ENCODE measurements at places on chromosomes 2 and 18.

- DNase-seq: no peak
Measured at GRCh38 chr2:227163998-227164762, at the start of the genes COL4A3 and COL4A4. Gene COL4A3, plus strand, starts transcription at chr2:227164624. Its CDS starts 103 bp downstream, at chr2:227164727. Gene COL4A4, minus strand, starts transcription at chr2:227164205. Its CDS starts 16,722 bp downstream, at chr2:227147483.

DNA sequence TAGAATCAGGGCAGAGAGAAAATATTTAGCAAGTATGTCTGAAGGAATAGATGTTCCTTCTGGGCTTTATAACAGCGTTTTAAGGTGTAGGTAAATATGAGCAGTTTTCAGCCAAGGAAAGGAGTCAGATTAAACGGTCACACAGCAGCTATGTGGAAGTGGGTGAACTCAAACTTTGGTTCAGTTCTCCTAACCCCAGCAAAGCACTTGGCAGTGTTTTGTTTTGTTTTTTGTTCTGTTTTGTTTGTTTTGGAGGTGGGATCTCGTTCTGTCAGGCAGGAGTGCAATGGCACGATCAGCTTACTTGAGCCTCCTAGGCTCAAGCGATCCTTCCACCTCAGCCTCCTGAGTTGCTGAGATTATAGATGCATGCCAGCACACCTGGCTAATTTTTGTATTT, 24.6 kb downstream of the TANC1 start:
- DNase-seq: no peak

- no peak for DNase-seq
Measured at GRCh38 chr2:64655018-64655664, 1.4 kb upstream of the SERTAD2 start.

- no peak for DNase-seq
Measured at GRCh38 chr2:138059487-138060300, 95.4 kb downstream of the HNMT start.

DNA sequence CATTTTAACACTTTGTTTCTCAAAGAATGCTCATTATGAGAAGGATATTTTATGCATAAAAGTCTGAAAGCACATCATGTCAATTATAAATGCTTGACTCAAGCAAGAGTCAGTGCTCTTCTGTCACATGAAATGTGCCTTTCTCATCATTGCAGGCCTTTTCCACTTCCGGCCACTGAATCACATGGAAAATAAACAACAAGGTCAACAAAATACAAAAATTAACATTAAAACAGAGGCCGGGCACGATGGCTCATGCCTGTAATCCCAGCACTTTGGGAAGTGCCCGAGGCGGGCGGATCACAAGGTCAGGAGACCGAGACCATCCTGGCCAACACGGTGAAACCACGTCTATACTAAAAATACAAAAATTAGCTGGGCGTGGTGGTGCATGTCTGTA, 480.6 kb downstream of the SPAG16 start:
- DNase-seq: no peak

DNA sequence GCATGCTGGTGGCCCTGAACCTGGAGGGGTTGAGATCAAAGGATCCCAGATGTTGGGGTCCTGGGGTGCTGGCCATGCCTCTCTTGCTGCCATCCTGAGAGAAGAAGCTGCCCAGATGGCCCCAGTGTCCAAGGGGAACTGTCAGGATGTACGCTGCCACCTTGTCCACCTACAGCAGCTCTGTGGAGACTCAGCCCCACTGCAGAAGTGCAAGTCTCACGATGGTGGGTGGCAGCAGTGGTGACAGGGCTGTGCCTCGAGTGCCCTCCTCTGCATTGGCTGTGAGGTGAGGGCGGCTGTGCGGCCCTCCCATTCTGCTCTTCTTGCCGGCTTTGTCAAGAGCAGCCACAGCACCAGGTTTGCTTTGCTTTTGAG, 24.7 kb downstream of the ODC1 start:
- DNase-seq: no peak

DNA sequence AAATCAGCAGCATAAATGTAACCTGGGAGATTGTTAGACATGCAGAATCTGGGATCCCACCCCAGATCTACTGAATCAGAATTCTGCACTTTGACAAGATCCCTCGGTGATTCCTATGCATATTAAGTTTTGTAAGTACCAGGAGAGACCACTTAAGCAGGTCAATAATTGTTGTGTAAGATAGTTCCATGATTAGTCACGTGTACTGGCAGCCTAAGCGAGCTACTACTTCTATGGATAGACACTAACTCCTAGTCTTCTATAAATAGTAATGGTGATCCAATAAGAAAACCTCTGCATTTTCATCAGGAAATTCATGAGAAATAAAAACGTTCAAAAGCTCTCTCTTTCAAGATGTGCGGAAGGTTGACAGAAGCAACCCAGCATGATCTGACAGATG, 988.2 kb upstream of the CHAC2 start:
- no peak for DNase-seq

GRCh38 chr2:237223201-237223861, 137.6 kb downstream of the COPS8 start:
- DNase-seq: no peak

DNA sequence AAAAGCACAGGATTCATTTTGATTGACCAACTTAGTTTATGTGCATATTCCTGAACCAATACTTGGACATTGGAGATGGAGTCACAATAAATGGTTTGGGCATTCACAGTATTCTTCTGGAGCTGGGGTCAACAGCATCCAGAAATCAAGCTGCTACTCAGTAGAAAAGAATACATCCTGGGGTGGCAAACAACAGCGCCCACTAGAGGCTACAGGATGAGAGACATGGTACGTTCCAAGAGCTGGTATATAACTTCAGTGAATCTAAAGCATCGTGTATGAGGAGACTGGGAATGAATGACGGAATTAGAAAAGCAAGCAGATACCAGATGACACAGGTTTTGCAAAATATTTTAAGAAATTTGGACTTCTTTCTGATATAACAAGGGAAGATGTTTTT, 142.9 kb upstream of the FIGN start:
- DNase-seq: no peak

GRCh38 chr18:30254331-30254730, 788.2 kb downstream of the DSC3 start:
- DNase-seq: no peak

DNA sequence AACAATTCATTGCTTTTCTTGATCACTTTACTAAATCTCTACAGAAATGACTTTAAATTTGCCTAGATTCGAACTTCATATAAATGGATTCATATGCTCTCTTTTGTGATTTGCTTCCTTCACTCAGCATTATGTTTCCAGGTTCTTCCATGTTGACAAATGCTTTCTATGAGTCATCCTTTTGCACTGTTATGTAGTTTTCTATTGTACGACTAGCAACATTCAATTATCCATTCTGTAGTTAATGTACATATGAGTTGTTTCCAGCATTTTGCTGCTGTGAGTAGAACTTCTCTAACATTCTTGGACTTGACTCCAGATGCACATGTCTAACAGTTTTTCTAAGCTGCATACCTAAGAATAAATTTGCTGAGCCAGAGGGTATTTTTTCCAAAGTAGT, 66.5 kb upstream of the NEUROD1 start:
- no peak for DNase-seq

- no peak for DNase-seq
Measured at GRCh38 chr2:152464851-152465470, 130.0 kb downstream of the FMNL2 start.

DNA sequence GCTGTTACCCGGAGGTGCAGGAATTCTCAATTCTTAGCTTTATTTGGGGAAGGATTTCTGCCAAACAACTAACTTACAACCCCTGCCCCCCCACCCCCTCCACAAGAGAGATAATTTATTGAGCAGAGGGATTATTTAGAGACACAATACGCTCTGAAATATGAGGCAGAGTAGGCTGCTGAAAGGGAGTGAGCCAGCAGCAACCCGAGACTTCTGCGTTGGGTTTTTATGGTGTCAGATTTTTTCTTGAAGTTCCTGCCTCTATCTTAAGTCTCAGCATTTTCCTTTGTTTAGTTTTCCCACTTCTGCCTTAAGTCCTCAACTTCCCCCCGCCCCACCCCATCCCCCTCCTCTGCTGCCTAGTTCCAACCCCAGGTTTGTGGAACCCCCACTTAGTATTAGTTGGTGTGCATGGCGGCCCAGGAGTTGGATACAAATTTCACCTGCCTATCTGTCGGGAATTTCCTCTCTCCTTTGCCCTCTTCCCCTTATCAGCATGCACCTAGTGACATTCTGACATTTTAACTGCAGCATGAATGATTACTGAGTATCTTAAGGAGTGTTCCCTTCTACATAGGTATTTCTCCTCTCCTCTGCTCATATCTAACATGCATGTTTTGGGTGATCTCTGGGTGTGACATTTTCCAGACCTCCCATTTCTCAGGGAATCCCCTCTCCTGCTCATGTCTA, 1635.9 kb upstream of the LRRTM1 start:
- DNase-seq: no peak

GRCh38 chr2:163731735-163732134, 4.1 kb downstream of the FIGN start:
- DNase-seq: no peak

- DNase-seq: no peak
Measured at GRCh38 chr18:43129946-43130524, 14.6 kb upstream of the RIT2 start.

- DNase-seq: no peak
Measured at GRCh38 chr2:217706095-217706494, 296.7 kb downstream of the TNS1 start.

- no peak for DNase-seq
Measured at GRCh38 chr2:112093216-112093615, 38.1 kb downstream of the TMEM87B start.

- DNase-seq: no peak
Measured at GRCh38 chr2:108630567-108631405, 88.5 kb upstream of the RANBP2 start.

DNA sequence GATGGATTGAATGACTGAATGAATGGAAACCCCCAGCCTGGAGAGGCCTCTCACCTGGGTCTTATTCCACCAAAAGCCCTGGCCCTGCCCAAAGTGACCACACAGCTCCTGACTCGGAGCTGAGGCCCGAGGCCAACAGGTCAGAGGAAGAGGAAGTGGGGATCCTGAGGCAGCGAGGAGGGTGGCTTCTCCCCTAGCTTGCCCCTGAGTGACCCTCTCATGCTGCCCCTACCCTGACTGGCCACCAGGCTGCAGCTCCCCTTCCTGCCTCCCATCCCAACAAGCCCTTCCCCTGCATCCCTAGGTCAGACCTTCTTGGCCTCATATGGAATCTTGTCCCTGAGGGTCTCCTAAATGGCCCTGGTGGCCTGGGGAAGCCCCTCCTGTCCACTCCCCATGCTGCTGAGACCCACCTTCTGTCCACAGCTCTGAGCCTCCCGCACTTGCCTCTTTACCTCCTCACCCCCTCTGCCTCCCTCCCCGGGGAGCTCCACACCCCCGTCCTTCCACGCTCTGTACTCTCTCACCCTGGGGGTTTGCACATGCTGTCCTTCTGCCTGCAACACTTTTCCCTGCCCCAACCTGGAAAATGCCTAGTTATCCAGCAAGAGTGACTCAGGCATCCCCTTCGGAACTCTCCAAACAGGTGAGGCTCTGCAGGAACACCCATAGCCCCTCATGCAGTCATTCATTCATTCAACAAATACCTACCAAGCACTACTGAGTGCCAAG, 134.8 kb upstream of the HDAC4 start:
- DNase-seq: no peak

- no peak for DNase-seq
Measured at GRCh38 chr2:159362816-159363251, 76.3 kb upstream of the WDSUB1 start.

DNA sequence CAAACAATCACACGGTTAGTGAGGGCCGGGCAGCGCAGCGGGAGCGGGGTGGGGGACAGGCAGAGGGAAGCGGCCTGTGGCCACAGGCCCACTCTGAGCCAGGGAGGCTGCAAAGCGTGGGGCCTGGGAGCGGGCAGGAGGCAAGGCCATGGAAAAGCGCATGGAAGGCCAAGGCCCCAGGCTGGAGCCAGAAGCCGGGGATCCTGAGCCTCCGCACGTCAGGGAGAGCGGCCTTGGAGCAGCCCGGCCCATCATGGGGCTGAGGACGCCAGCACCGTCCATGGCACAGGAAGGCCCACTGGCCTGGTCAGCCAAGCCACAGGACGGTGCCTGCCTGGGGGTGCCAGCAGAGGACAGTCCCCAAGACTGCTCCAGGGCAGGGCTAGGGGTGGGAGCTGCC, 43.1 kb downstream of the AQP12A start:
- DNase-seq: no peak

DNA sequence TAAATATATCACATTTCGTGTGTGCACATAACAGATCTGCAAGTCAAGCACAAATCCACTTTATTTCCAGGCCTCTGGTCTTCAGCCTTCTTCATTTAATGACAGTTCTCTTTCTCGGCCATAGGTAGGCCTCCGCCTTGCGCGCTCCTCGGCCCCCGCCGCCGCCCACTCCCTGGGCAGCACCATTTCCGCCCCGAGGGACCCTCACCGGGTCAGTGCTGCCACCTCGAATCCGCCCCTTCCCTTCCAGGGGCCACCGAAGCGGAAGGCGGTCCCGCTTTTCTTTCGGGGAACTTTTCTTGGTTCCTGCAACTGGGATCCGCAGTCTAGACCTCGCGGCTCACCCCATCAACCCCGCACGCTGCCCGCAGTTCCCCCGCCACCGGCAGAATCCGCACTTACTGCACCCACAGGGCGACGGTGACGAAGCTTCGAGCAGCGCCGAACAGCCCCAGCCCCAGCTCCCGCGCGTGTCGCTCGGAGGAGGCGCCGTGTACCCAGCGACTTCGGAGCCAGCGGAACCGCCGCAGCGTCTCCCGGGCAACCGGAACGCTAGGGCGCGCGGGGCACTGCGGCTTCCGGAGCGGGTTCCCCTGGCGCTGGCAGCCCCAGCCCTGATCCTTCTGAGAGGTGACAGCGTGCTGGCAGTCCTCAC, at the start of gene CDKL4:
Gene CDKL4 (minus strand): TSS at position 502 of the 655 bp plus-strand sequence.
- DNase-seq: no peak

- DNase-seq: no peak
Measured at GRCh38 chr2:121104721-121105141, 180.3 kb downstream of the TFCP2L1 start.
